Calu3 (cell line): ENCODE measurements at places on chromosomes 2 and 18. TPM values are rescaled to one million over a fixed set of nuclear protein-coding genes. Genes with fewer than 3 reads are reported as not detected.

DNA sequence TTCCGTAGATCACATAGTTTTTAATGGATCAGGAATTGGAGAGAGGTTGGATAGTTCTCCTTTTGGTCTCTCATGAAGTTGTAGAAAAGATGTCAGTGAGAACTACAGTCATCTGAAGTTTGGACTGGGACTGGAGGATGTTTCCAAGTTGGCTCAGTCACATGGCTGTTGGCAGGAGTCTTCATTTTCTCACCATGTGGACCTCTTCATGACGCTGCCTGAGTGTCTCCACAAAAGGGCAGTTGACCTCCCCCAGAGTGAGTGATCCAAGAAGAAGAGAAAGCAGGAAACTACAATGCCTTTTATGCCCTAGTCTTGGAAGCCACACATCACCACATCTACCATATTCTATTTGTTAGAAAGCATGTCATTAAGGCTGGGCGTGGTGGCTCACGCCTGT, 171.7 kb downstream of the EPHA4 start:
- DNase-seq = no peak

DNA sequence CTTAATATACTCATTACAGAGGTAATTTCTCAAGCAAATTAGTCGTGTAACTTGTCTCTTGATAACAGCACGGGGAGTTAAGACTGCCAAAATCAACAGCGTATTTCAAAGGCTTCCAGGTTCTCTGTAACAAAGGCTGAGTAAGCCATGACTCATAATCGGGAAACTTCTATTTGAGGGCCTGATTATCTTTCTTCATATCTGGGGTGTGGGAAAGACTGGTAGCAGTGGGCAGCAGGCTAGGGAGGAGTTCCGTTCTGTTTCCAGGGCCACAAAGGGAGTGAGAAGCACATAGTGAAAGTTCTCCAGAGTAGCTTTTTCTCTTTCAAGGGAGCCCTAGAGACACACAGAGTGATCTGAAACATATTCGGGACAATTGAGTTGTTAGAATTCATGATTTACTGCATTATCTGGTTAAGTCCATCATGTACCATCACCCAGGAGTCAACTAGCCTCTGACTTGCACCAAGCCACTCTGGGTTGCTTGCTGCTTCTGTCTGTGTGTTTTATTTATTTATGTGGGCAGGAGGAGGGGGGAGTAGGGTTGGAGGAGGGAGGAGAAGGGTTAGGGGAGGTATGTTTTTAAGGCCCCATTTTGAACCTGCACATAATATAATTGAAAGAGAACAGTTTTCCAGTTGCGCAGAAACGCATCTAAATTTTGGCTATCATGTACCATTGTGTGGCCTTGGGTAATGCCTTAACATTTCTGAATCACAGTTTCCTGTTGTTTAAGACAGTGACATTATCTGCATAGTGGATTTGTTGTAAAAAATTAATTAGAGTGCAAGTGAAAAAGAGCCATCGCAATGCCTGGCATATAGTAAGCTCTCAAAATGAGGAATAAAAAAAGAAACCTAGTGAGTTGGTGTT, 80.5 kb upstream of the ITPRID2 start:
- DNase-seq = peak; percentile 67

DNA sequence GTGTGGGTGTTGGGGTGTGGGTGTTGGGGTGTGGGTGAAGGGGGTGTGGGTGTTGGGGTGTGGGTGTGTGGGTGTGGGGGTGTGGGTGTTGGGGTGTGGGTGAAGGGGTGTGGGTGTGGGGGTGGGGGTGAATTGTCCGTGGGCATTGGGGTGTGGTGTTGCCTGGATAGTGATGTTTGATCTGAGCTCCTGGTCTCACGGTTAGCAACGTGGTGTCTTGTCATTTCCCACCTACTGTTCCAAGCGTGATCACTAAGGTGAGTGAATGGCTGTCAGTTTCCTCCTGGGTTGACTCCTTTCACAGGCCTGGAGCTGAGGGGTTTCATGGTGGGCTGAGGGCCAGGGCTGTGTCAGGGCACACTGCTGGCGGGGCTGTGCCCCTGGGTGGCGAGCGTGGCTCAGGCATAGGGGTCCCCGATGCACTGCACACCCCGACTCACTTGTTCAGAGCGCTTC, 27.2 kb downstream of the RTP5 start:
- DNase-seq = no peak

DNA sequence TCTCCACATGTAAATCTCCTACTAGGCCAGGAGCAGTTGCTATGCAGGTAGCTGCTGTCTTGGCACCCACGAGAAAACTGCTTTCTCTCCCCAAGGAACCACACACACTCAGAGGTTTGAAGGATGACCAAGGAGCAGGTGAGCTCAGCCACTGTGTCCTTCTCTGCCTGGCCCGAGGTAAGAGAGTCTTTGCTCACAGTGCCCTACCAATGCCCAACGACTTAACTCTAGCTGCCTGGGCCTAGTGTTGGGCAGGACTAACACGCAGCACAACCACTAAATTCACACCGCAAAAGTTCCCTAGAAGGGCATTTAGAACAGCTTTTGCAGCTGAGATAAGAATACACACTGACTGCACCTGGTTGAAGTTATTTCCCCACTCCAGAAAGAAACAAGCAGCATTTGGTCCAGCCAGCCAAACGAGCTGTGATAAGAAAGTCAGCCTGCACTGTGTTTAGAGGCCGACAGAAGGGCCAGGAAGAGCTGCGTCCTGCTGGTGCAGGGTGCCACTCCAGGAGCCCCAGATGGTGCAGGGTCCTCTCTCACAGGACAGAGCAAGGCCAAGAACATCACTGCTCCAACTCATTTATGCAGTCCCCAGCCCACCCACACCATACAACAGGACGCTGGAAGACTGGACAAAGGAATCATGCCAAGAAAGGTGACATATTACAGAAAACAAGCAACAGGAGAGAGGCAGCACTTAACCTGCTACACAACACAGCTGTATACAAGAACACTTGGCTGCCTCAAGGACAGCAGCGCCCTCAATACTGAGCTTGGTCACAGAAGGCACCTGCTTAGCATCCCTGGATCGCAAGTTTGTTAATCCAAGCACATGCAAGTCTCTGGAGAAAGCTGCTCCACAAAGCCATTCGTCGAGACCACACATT, 12.5 kb downstream of the HDLBP start:
- no peak for DNase-seq

- no peak for DNase-seq
Observed at GRCh38 chr18:33593261-33593660, 15.2 kb downstream of the ASXL3 start.

Gene FNDC4
- 5.3 and 7.2 TPM in 2 replicates for total RNA-seq

Gene IHH
- total RNA-seq = 9.0 and 15.8 TPM in 2 replicates
